ENCODE measurements at places on chromosomes 11 and 22. TPM values are rescaled to one million over a fixed set of nuclear protein-coding genes. Genes with fewer than 3 reads are reported as not detected.

DNA sequence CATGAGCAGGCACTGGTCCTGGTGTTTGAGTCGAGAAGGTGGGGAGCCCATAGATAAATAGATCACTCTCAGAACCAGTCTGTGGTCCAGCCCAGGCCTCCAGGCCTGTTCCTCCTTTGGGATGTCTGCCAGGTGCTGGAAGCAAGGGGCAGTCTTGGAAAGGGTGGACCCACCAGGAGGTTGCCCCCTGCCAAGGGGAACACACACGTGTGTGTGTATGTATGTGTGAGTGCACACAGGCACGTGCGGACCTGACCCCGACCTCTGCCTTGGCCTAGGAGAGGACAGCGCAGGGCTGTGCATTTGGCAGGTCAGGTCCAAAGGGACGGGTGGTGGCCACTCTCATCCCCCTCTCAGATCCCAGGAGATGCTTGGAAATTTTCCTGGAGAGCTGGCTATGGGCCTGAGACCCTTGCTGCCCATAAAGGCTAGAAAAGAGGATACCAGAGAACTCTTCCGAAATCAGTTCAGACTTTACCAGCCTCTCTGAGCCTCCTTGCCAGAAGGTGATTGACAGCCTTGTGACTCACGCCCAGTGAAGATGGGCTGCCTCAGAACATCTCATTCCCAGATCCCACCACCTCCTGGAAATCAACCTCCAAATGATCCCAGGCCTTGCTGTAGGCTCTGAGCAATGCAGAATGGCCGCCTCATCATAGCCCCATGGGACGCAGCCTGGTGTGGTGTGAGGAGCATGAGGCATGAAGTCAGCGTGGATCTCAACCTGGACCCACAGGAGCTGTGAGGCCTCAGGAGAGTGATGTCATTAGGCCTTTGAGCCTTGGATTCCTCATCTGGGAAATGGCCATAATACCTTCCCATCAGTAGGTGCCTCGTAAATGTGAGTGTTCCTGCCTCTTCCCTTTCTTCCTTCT, 24.0 kb upstream of the CREB3L1 start:
- no peak for DNase-seq

DNA sequence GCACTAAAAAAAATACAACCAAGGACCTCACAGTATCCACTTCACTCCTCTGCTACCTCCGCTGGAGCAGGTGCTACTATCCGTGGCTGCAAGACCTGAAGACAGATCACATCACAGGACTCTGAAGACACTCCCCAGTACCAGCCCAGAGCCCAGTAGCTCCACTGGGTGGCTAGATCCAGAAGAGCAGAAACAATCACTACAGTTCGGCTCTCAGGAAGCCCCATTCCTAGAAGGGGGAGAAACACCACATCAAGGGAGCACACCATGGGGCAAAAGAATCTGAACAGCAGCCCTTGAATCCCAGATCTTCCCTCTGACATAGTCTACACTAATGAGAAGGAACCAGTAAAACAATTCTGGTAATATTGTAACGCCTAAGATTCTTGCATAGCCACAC, 494.0 kb upstream of the FAT3 start:
- DNase-seq, result no peak

DNA sequence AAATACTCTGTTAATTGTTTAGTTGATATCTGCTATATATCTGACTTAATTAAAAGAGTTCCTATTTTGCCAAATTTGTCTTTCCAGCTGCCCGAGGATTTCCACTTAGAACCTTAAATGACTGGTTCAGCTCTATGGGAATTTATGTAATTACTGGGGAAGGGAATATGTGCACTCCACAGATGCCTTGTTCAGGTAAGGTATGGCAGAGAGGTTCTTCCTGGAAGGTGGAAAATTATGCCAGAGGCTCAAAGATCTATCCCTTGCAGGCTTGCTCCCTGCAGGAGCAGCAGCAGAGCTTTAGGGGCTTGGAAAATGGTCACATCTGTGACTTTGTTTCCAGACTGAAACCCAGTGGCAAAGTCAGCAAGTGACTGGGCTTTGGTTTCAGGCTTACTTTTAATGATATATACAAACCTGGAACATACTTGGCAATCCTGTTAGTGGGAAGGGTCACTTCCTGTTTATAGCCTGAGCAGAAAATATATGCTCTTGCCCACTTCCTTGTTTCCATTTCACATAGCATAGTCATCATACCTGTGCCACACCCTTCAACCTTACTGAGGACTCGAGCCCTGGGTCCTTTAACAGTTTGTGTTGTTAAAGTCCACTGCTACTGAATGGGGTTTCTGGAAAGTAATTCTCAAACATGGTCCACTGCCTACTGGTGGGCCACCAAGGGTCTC, 23.7 kb downstream of the WBP2NL start:
- no peak for DNase-seq

DNA sequence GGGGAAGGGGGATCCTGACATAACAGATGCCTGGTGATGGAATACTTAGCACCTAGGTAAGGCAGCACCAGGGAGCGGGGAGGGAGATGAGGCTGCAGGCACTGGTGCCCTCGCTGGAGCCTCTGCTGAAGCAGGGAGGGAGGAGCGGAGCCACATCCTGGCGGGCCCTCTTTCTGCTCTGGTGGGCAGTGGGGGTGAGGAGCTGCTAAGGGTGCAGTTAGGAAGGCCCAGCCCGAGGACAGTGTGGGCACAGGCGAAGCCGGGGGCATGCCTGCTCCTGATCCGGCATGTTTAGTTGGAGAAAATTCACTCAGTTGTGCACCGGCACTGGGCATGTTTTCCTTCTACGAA, 83.9 kb downstream of the MED15 start:
- no peak for DNase-seq

DNA sequence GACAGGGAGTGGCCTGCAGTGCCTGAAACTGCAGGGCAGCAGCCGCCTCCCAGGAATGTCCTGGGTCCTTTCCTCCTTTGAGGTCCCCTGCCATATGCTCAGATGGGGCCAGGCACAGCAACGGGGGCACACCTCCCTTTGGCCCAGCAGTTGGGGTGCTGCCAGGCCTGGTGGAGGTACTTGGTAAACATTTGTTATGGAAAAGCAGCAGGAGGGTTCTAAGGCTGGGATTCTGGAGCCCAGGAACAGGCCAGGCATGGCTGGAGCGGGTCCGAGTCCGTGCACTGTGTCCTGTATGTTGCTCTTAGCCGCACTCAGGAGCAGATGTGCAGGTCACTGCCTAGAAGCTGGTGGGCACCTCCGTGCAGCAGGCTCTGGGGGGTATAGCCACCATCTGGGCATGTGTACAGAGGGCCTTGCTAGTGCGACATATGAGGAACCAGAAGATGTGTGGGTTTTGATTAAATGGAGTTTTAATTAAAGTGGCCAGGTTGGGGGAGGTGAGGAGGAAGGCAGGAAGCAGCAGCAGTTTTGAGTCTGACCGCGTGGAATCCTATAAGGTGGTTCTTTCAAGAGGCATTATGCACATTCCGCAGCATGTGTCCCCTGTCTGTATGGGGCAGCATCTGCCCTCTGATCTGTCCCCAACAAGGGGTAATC, 1.5 kb downstream of the ADORA2A start:
- no peak for DNase-seq

GRCh38 chr11:132257871-132258270, 887.5 kb downstream of the NTM start:
- no peak for DNase-seq

DNA sequence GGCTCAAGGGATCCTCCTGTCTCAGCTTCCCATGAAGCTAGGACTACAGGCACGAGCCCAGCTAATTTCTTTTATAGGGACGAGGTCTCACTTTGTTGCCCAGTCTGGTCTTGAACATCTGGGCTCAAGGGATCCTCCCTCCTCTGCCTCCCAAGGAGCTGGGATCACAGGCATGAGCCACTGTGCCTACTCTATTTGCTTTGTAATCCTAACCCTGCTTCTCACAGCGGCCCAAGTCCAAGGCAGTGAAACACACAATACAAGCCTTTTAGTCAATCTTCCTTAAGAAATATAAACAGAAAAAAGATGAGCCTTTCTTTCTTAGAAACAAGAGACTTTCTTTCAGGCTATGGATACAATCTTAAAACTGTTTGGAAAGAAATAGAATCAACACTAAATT, 115.2 kb upstream of the SORL1-AS1 start:
- no peak for DNase-seq

DNA sequence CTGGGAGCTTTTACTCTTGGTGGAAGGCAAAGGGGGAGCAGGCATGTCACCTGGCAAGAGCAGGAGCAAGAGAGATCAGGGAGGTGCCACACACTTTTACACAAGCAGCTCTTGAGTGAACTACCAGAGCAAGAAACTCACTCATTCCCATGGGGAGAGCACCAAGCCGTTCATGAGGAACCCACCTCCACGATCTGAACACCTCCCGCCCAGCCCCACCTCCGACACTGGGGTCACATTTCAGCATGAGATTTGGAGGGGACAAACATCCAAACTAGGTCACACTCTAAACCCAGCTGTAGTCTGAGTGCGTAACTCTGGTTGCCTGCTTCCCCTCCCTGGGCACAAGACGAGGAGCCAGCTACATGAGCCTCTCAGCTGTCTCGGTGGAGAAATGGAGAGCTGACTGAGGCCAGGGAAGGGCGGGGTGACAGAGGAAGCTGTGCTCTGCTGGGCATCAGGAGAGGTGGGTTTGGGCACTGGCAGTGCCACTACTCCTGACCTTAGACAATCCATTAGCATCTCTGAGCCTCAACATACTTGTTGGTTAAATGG, 134.6 kb downstream of the PKNOX2 start:
- DNase-seq, result no peak

DNA sequence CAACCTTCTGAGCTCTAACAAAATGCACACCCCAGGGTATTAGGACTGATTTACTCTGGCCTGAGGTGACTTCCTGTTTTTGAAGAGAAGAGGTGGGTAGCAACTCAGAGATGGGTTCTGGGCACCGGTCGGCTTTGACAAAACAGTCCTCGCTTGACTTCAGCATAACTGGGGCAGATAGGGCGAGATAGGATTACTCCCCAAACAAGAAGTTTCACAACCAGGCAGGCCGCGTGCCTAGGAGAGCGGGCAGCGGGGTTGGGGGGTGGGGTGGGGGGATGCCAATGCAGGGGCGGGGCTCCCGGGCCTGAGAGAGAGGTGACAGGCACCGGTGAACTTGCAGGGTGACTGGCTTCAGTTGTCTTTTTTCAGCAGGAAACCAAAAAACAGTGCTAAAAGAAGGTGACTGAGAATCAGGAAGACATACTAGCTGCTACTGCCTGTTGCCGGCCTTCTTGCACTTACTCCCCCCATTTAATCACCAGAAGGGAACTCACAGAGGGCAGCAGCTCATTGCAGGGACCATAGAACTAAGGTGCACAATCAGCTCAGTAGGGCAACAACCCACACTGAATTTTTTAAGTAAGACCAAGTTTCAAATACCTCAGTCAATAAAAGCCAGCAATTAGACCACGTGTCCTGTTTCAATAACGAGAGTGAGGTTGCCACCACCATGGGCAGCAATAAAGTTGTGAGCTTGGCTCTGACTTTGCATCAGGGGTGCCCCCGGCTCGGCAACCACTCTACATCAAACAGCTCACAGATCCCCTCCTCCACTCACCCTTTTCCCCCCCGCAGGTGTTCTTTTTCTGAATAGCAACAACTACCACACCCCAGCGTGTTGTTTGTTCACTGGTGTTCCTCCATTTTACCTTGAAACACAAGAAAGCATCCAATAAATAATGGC, 37.2 kb upstream of the ETS1 start:
- no peak for DNase-seq

DNA sequence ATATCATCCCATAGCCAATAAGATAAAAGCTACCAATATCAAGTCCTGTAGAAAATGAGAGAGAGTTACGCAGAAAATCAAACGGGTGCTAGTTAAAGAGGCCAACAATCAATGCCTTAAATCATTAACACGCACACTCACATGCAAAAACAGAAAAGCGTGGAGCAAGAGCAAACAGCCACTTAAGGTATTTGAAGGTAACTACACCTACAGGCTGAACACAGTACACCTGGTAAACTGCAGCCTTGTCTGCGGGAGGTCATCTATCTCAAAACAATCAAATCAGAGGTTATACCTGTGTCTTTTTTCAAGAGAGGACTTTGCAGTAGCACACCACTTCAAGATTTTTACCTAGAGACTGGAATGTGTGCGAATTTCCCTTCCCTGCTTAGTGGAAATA, 23.6 kb downstream of the SLC35F2 start:
- no peak for DNase-seq

DNA sequence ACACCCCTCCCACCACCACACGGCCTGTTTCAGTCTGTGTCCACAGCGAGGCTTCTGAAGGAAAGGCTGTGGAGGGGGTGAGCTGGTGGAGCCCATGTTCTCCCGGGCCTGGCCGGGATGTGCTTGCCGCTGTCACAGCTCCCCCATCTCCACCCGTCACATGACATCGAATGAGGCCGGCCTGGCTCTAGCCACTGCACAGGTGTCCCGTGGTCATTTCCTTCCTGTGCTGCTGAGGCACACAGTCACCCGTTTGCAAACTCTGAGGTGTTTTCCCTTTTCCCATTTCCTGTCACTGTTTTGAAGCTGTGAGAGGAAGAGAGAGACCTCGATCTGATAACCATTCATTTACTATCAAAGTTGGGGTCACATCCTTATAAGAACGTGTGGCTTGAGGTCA, 55.7 kb upstream of the CLDN5 start:
- DNase-seq, result no peak

- DNase-seq, result no peak
Measured at GRCh38 chr11:68004551-68005335, 846 bp upstream of the UNC93B1 start.

DNA sequence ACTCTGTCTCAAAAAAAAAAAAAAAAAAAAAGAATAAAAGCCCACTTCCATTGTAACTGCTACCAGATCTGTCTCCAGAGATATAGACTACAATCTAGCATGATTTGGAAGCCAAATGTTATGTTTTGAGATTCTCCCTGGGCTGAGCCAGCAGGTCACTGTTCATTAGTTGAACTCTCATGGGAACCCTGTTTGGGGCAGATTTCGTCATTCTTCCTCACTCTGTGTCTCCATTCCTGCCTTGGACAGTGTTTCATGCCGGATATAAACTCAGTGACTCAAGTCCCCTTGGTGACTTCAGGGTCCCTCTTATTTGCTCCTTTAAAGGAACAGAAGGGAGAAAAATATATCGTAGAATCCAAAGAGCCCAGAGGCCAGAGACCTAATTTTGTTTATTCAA, 378.1 kb downstream of the LARGE1 start:
- DNase-seq, result no peak

DNA sequence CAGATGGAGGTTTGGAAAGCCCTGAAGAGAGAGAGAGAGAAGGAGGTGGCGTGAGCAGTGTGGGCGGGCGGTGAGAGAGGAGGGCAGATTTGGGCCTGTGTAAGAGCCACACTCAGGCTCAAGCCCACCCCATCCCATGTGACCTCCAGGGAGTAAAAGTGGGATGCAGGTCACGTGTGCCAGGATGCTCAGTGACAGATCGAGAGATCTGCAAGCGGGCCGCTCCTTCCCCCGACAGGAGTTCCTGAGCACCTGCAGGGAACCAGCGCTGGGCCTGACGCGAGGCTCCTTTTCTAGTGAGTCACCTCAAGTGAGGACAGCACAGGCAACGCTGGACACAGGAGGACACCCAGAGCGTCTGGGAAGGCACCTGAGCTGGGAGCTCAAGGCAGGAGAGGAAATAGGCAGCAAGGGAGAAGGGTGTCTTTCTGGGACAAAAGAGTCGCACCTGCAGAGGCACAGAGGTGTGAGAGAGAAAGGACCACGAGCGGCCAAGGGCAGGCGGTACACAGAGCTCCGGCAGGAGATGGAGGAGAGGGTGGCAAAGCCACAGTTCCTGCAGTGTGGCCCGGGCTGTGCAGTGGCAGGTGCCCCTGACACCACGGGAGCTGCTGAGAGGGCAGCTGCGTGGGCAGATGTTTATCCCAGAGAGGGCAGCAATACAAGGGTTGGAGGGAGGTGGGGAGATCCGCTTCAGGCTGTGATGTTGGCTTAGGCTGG, 1294.8 kb downstream of the TBC1D22A start:
- no peak for DNase-seq

The CD248 gene
- polyA plus RNA-seq, result 76.5 TPM

The SCGB1A1 gene
- not detected for polyA plus RNA-seq

The KLHDC7B gene
- polyA plus RNA-seq, result 0.46 TPM
